ENCODE measurements at places on chromosomes 12 and 14.
A peak's percentile ranks its signal among the peaks of the same experiment; 100 is the strongest.

DNA sequence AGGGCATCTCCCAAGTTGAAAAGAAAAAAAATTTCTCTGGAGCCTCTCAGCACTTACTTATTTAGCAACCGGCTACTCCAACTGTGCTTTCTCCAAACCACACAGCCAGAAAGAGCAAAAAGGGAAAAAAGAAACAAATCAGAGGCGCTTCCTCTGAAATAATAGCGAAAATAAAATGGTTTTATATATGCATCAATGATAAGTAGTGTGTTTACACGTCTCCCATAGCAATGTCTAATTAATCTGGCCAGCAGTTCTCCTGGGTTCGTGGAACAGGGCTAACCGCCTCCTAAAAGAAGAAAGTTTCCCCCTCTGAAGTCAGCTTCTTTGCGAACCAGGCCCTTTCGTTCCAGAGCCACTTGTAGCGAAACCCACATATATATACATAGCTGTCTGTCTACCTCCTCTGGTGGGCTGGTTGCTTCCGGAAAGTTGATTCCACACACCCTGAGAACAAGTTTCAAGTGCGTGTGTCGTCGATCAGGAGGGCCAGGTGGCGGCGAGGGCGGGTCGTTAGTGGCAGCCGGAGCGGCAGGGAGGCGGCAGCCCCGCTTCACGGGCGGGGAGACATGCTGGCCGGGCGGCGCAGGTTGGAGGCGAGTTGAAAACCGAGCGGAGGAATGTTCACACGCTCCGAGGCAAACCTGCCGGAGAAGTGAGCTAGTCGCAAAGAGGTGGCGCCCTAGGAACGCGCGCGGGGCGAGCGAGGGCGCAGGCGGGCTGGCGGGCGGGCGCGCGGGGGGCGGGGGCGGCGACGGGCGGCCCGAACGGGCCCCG lies 2.7 kb downstream of the PTHLH start:
- DNase-seq = peak; percentile 60

- DNase-seq = no peak
Measured at GRCh38 chr12:76495556-76495955, 64.0 kb downstream of the OSBPL8 start.

- DNase-seq = no peak
Measured at GRCh38 chr12:45273717-45274271, 57.9 kb downstream of the ANO6 start.

- DNase-seq = peak; percentile 2
Measured at GRCh38 chr12:69685810-69686209, 13.3 kb downstream of the BEST3 start.

GRCh38 chr12:62582065-62582366 lies 115.4 kb downstream of the MON2 start:
- DNase-seq = no peak

DNA sequence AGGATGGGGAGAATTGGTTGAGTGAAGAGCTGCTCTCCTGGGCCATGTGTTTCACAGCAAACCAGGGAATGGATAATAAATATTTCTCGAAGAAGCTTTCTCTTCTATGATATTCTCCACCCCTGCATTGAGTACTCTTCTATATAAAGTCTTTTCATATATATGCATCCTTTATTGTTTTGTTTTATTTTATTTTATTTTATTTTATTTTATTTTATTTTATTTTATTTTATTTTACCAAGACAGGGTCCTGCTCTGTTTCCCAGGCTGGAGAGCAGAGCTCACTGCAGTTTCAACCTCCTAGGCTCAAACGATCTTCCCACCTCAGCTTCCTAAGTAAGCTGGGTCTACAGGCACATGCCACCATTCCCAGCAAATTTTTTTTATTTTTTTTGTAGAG lies 85.8 kb downstream of the SCN8A start:
- no peak for DNase-seq

- DNase-seq = no peak
Measured at GRCh38 chr12:103975368-103975767, 9.7 kb downstream of the TDG start.

DNA sequence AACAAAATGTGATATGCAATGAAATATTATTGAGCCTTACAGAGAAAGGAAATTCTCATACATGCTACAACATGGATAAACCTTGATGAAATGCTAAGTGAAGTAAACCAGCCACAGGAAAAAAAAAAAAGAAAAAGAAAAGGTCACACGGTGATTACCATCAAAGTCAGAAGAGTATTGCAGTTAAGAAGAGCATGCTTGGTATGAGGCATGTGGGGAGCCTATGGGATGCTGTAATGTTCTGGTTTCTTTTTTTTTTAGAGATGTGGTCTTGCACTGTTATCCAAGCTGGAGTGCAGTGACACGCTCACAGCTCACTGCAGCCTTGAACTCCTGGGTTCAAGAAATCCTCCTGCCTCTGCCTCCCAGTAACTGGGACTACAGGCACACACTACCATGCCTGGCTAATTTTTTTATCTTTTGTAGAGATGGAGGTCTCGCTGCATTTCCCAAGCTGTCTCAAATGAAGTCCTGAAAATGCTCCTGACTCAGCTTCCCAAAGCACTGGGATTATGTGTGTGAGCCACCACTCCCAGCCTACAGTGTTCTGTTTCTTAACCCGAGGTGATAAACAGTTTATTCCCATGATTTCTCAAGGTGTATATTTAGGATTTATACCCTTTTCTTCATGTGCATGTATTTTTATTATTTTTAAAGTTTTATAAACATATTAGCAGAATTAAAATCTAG lies 96.2 kb downstream of the SEC23A start:
- DNase-seq = no peak

Measured in stimulated activated CD8-positive, alpha-beta memory T cell treated with anti-CD3 and anti-CD28 coated beads, Interleukin-15, amount 100 ng/mL, for 48 hours (primary cell).